Astrocyte of the hippocampus (primary cell): ENCODE measurements at places on chromosomes 6 and 20.

- no peak for DNase-seq
These were observed 41.7 kb downstream of the SRPK1 start for GRCh38 chr6:35879151-35879550.

GRCh38 chr20:9068841-9069663 is at the start of gene PLCB4:
PLCB4 (plus strand) TSS chr20:9069087; CDS start chr20:9307815, 238,728 bp downstream.
- DNase-seq, result peak; percentile 70

GRCh38 chr6:33828452-33828763 is 24.6 kb upstream of the MLN start:
- no peak for DNase-seq

GRCh38 chr20:1824181-1824580 is 71.0 kb upstream of the SIRPA start:
- no peak for DNase-seq

- no peak for DNase-seq
These were observed 217.4 kb upstream of the FAM83B start for GRCh38 chr6:54629131-54629530.

- DNase-seq, result no peak
These were observed 195.3 kb downstream of the SLC24A3 start for GRCh38 chr20:19407736-19408135.

DNA sequence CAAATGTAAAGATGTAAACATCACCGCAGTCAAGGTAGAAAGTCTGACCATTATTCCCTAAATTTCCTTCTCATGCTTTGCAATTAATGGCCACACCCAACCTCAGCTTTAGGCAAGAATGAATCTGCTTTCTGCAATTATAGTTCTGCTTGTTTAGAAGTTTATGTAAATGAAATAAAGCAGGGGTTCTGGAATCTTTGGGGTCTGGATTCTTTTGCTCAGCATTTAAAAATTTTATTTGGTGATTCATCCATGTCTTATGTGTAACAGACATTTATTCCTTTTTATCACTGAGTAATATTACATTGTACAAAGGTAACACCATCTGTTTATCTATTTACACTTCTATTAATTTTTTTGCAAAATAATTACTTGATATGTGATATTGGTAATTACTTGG is 613.6 kb downstream of the UTRN start:
- DNase-seq, result no peak

DNA sequence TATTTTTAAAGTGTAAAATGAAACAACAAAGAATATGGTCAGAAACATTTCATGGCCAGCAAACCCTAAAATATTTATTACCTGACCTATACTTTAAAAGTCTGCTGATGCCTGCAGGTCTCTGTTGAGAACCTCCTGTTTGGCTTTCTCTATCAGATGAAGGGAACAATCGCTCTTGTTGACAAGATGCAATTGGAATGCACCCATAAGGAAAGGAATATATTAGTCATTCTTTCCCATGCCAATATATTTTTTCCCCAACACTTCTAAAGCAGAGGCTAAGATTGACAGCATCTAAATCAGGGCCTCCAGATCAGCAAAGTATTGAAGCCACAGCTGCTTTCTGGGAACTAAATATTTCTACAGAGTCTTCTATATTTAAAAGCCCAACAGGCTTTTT is 897.8 kb downstream of the EPHA7 start:
- DNase-seq, result peak; percentile 36

DNA sequence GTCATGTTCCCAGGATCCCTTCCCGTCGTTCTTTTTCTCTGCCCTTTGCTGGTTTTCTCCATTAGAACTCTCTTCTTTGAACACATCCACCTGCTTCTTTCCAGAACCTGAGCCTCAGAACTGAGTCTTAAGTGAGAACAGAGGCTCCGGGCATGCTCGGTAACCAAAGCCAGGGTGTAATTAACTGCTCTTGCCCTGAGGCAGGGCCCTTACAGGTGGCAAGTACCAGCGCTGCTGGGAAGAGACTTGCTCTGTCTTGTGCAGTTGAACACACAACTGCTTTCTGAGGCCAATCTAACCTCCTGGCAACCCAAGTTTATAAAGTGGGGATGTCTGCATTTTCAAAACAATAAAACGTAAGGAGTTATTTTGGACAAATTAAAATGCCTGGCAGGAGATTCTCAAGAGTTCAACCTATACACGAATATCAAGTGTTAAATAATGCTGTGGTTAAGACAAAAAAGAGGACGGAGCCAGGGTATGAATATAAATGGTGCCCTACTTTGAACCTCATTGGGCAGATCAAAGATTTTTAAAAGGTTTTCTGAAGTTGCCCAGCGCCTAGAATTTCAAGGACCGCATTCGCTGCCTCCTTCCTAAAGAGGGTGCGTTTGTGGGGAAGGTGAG is 12.4 kb upstream of the DEK start:
- DNase-seq, result no peak

DNA sequence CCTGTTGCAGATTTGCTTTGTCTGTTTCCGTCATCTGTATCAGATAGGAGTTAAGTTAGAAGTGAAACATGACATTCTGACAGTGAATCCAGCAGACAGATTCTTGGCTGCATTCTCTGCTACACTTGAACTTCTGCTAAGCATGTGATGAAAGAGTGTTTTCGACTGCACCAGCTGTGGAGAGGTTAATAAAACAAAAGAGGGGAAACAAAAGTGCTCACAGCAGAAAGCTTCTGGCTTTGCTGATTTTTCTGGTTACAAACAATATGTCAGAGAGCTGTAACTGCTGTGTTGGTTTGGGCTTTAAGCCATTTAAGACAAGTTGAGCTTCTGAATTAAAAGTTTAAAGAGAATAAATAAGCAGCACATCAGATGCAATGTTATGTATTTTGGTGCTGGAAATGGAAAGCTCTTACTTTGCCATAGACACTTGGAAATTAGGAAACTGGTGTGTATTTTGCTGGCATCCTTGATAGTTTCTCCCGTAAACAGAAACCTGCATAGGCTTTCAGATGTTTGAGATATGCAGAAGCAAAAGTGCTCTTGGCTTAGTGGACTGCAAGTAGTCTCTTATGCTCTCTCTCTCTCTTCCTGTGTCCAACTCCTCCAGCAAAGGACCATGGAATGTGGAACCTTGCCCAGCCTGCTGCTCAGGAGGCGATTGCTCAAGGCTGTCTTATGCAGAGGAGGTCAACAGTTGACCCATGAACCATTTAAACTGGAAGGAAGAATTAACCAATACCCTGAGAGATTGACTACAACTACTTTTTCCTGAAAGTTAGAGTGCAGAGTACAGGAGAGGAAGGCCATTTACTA is 104.9 kb downstream of the RPS12 start:
- peak; percentile 88 for DNase-seq

GRCh38 chr6:48222241-48222640 is 111.2 kb upstream of the PTCHD4 start:
- no peak for DNase-seq

DNA sequence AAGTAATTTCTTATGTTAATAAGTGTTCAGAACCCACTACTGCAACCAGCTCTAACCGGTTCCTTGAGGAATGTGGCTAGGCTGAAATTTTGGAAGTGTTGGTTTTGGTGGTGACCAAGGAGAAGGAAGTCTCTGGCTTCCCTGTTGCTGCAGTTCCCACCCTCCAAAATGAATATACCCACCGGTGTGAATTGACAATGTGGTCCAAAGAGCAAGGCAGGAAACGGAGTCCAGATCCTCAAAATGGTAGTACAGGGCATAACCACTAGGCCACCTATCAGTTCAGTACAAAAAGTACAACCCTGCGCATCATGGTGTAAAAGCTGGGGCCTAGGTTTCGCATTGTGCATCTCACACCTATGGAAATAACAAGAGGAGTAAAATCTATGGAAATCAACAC is 2.8 kb downstream of the ADNP start:
- no peak for DNase-seq

DNA sequence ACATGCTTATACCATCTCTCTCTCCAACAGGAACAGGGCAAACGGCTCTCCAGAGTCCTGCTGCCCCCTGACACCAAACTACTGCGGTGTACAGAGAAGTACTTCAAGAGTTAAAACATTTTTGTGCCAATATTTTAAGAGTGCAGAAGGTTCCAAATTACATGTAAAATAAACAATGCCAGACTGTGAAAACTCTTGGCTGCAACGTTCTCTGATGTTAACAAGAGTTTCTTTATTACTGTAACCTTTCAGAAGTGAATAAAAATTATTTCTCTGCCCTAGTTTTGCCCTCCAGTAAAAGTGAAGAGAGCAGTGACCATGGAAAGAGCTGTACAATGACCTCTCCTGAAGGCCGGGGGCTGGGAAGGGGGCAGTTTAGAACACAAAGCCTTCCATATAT is 41.4 kb upstream of the FAM83C start:
- DNase-seq, result no peak

- DNase-seq, result no peak
These were observed 2.5 kb downstream of the TAP1 start for GRCh38 chr6:32851025-32851424.

GRCh38 chr6:34273242-34273805 is 24.5 kb upstream of the SMIM29 start:
- no peak for DNase-seq

GRCh38 chr6:36926708-36927513 is 27.6 kb upstream of the PI16 start:
- no peak for DNase-seq

- peak; percentile 88 for DNase-seq
These were observed 112.0 kb upstream of the CDYL start for GRCh38 chr6:4664117-4664626.

DNA sequence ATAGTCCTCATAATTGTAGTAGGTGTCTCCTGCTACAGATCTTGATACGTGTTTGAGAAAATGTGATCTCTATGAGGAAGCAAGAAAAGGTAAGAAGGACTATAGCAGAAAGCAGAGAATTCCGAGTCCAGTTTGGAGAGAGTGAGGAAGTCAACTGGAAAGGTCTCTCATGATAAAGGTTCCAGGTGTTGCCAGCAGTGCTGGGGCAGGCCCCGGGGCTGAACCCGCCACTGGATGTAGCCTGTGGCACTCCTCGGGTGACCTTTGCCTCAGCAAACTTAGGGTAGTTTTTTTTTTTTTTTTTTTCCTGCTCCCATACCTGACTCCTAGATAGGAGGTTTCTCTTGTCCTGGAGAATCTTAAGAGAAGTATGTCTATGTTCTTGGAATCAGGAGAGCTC is 62.8 kb downstream of the FAM120B start:
- no peak for DNase-seq

GRCh38 chr6:139925894-139926641 is 551.6 kb upstream of the CITED2 start:
- DNase-seq, result peak; percentile 71
